ENCODE measurements at places on chromosomes 5 and 9.
A peak's percentile ranks its signal among the peaks of the same experiment; 100 is the strongest.

DNA sequence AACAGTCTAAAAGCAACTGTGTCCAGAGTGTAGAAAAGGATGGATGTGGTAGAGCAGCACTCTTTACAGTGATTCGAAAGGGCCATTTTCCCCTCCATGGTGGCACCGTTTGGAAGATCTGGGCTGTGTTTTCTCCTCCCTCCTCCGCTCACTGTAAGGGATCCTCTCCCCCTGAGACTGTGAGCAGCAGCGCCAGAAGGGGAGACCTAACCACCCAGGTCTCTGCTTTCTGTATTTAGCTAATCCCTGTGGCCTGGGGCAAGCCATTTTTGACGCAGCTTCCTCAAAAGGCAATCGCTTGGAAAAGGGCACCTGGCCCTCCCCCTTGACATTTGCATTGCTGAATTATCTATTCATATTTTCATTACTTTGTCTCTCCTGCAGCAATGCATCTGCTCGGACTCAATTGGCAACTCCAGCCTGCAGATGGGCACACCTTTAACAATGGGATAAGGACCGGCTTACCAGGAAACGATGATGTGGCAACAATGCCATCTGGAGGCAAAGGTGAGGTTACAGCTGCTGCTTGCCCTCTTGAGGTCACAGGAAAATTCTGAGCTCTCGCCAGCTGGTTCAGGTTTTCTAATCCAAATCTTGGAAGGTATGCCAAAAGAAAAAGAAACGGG is 244.3 kb upstream of the WWC1 start:
- DNase-seq: peak; percentile 39

GRCh38 chr5:154868702-154869101 is 10.3 kb downstream of the CNOT8 start:
- no peak for DNase-seq

- DNase-seq: no peak
These were observed 42.5 kb upstream of the GADD45G start for GRCh38 chr9:89562186-89562814.

DNA sequence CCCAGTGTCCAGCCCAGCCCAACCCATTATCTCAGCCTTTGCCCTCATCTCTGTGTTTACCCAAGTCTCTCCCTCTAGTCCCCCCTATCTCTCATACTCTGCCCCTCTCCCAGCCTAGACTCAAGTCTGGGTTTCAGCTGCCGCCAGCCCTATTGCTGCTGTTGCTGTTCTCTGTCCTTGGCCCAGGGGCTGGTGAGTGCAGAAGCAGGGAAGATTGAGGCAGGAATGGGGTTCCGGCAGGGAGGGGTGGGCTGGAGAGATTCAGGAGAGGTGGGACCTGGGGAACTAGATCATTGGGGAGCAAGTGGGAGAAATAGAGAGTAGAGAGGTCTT is 702 bp downstream of the TMEM8B start:
- DNase-seq: no peak
